ENCODE measurements at places on chromosomes 7 and 10.

GRCh38 chr10:49645417-49645816, 31.6 kb downstream of the CHAT start:
- no peak for DNase-seq

GRCh38 chr10:14674376-14675050, 100.2 kb downstream of the FAM107B start:
- no peak for DNase-seq

DNA sequence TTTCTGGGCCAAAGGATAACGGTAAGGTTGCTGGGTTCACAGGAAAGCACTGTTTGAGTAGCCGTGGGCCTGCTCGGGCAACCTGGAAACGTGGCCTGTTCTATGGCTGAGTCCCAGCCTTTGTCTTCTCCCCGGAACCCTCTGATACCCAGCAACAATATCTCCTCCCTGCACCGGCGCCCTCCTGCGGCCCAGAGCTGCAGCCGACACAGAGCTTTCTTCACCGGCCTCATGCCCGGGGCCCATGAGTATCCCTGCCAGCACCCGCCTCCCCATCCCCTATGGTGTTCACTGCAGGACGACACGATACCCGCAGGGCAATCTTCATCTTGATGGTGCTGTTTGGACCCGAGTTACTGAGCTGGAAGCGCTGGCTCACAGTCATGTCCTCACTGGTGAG, 38.6 kb upstream of the NCAPG2 start:
- no peak for DNase-seq

GRCh38 chr7:45000093-45001032, at the start of gene CCM2:
Gene CCM2, plus strand, starts transcription at chr7:45000201. Its CDS starts 133 bp downstream, at chr7:45000334.
- no peak for DNase-seq

DNA sequence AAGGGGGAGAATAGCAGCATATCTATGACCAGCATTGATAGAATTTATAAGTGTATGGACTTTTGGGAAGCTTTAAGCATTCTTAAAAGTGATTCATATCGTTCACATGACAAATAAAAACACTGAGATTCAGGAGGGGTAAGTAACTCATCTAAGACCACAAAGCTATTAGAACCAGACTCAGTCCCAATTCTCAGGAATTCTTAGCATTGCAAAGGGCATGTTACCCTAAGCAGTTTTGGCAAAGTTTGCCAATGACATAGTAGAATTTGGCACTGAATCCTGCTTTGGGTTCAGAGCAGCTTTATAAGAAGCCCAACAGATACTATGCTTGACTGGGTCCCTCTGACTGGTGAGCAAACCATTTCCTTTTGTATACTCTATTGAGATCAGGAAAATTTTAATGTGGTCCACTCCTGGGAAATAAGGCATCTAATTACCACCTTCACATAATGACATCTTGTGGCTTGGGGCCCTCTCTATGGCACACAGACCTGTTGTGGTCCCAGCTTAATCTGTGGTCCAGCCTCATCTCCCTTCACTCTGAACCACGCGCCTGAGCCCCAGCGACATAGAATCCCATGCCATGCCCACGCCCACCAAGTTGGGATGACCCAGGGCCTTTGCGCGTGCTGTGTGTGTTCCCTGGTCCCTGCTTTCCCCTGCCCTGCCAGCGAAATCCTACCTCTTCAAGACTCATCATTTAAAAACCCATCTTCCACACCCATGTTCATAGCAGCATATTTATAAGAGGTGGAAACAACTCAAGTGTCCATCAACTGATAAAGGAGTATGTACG, 37.5 kb upstream of the DOCK1 start:
- no peak for DNase-seq

GRCh38 chr7:143411976-143412708, 3.5 kb upstream of the EPHA1 start:
- no peak for DNase-seq

GRCh38 chr7:139829025-139829774, at the start of gene TBXAS1:
Gene TBXAS1, plus strand, starts transcription at chr7:139829264. Its CDS starts 127 bp downstream, at chr7:139829391.
- no peak for DNase-seq

DNA sequence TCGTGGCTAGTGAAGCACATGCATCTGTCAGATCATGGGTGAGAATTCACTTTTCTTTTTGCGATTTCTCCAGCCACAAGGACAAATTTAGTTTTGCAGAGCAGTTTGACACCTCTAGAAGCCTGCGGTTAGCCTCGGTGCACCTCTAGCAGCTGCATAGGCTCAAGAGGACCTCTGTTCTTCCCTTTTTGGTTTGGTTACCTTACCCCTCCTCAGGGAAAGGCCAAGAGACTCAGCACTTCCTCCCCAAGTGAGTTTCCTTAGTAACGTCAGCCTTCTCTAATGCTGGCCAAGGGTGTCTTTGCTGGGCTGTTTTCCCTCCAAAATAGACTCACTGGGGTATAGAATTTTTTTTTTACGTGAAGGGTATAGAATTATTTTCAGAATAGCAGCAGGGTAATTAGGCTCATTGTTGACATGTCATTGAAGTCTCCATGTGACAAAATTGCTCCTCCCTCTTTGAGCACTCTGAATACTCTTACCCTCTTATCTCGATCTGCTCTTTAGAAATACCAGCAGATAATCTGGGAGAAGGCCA, 97.8 kb downstream of the AUTS2 start:
- DNase-seq, result no peak

GRCh38 chr10:34351161-34351560, 463.9 kb downstream of the PARD3 start:
- DNase-seq, result no peak

- no peak for DNase-seq
These were observed 434.5 kb downstream of the CCSER2 start for GRCh38 chr10:84762754-84763394.

DNA sequence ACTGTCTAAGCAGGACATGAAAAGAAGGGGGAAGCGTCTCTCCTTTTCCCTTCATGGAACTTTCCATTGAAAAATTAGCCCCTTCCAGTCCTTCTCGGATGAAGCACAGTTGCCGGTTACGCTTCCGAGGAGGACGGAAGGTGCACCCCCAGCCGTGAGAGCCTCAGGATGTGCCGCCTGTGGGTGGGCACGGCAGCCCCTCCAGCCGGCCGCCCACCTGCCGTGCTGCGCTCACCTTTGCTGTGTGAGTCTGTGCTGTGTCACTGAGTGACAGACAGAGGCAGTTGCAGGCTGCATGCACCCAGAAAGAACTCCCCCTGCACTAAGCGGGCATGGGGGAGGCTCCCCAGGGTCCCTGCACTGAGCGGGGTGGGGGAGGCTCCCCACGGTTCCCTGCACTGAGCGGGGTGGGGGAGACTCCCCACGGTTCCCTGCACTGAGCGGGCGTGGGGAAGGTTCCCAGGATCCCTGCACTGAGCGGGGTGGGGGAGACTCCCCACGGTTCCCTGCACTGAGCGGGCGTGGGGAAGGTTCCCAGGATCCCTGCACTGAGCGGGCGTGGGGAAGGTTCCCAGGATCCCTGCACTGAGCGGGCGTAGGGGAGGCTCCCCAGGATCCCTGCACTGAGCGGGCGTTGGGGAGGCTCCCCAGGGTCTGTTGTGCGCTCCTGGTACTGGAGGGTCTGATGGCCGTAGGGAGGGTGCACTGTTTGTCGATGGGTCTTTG, 74.2 kb downstream of the DNAJB6 start:
- no peak for DNase-seq

GRCh38 chr7:7675686-7676085, 35.1 kb downstream of the UMAD1 start:
- no peak for DNase-seq
